CD4-positive, alpha-beta T cell treated with Interleukin-15 for 1 hour (primary cell): ENCODE measurements at places on chromosomes 7 and 10.

DNA sequence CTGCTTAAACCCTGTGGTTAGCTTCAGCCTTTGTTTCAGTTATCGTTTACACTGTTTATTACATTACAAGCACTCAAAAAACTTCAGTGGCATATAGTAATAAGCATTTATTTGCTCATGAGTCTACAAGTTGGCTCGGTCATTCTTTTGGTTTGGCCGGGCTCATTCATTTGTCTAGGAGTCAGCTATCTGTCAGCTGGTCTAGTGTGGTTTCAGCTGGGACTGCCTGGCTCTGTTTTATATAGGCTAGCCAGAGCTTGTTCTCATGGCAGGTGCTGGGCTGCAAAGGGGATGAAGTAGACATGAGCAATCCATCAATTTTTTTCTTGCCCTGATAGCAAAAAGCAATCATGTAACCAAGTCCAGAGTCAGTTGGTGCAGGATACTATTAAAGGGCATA, 103.6 kb downstream of the MKLN1 start:
- no peak for DNase-seq

GRCh38 chr7:111951052-111951451, 255.1 kb downstream of the DOCK4 start:
- DNase-seq = no peak

- DNase-seq = no peak
Measured at GRCh38 chr7:25481891-25482290, 253.6 kb upstream of the NPVF start.

DNA sequence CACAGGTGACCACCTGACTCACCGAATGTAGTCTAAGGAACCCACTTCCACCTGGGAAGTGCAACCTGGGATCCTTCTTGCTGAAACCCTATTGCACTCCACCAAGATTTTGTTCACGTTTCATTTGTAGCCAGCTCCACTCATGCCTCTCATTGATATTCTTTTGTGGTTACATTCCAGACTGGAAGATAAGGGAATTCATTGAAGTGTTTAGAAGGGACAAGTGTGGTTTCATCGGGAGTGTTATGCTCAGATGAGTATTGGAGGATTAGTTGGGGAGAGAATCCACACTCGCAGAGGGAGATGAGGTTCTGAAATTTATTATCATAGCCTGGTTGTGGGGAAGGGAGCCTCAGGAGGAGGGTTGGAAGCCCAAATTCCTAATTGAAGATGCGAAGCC, 320.4 kb downstream of the KCNMA1 start:
- DNase-seq = no peak

GRCh38 chr10:49768329-49768728, 6.2 kb upstream of the OGDHL start:
- no peak for DNase-seq

GRCh38 chr10:118052816-118053215, 6.1 kb upstream of the RAB11FIP2 start:
- no peak for DNase-seq

DNA sequence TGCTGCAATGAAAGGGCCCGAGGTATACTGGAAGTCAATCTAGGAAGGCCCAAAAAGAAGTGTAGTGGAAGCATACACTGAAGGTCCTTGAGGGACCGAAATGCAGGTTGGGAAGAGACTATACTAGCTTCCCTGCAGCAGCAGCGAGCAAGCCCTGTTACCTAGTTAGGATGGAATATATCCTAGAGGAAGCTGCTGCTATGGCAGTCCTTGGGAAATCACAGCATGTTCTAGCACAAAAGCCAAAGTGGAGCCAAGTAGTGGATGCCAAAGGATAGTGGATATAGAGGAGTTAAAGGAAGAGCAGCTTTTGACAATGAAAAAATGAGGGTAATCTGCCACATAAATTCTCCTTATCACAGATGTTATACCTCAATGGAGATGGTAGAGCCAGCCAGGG, 123.8 kb upstream of the STARD3NL start:
- DNase-seq = no peak

- no peak for DNase-seq
Measured at GRCh38 chr10:127937069-127937468, 30.2 kb downstream of the PTPRE start.

GRCh38 chr7:2154121-2154520, 78.6 kb downstream of the MAD1L1 start:
- no peak for DNase-seq
